AG08395 (cell line): ENCODE measurements at places on chromosomes 16 and 17.
A peak's percentile ranks its signal among the peaks of the same experiment; 100 is the strongest.

DNA sequence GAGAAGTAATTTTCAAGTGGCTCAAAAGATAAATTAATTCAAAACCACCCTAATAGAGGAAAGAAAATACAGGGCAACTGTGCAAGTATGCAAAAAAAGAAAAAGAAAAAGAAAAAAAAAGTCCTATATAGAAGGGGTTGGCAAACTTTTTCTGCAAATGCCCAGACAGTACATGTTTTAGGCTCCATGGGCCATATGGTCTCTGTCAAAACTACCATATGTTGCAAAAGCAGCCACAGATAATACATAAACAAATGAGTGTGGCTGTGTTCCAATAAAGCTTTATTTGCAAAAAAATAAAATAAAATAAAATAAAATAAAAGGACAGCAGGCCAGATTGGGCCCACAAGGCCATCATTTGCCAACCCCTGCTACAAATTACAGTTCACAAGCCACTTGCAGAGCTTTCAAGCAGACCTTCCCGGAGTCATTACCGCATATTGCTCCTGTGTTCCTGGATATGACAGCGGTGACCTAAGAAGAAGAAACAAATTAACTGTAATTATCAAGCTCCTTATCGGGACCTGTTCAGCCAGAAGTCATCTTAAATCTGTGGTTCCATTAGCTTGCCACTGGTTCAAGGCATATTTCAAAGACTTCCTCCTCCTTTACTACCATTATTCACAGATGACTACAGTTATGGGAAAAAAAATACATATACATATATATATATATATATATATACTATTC, 15.9 kb downstream of the ZC3H7A start:
- no peak for DNase-seq

GRCh38 chr16:47158992-47159391, 15.2 kb upstream of the NETO2 start:
- no peak for DNase-seq

GRCh38 chr16:49382916-49383315, 9.3 kb downstream of the C16orf78 start:
- DNase-seq, result no peak

DNA sequence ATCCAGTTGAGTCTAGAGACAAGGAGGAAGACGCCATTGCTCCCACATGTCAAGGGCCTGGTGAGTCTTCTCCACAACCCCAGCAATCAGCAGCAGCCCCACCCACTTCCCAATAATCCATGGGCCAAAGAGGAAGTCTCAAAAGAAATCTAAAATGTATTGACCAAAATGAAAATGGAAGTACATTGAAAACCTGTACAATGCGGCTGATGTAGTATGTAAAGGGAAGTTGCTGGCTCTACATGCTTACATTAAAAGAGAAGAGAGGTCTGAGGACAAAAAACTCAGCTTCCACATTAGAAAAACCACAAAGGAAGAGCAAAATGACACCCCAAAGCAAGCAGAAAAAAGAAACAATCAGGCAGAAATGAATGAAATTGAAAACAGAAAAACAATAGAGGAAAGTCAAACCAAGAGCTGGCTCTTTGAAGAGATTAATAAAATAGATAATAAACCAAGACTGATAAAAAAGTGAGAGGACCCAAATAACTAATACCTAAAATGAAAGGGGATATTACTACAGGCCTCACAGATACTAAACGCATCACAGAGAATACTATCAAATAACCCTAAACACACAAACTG, 100.6 kb upstream of the METRNL start:
- DNase-seq, result no peak

DNA sequence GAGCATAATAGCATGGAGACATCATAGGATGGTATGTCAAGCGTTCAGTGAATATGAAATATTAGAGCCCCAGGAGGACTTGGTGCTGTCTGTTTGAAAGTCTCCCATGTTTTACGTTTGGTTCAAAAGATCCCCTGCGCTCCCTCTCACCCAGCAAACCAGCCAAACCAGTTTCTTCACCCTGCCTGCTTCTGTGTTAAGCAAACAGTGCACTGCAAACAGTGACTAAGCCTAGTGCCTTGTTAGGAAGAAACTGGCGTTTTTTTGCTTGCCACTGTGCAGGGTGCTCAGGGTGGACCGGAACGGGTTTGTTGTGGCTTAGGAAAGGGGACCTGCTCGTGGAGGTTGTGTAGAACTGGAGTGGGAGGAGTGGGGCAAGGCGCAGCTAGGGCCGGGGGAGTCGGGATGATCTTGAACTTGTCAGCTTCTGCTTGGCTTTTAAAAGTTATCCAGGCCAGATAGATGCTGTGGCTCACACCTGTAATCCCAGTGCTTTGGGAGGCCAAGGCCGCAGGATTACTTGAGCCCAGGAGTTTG, 7.7 kb downstream of the CDH1 start:
- no peak for DNase-seq

- no peak for DNase-seq
Observed at GRCh38 chr16:63066552-63066951, 1030.3 kb upstream of the CDH8 start.

DNA sequence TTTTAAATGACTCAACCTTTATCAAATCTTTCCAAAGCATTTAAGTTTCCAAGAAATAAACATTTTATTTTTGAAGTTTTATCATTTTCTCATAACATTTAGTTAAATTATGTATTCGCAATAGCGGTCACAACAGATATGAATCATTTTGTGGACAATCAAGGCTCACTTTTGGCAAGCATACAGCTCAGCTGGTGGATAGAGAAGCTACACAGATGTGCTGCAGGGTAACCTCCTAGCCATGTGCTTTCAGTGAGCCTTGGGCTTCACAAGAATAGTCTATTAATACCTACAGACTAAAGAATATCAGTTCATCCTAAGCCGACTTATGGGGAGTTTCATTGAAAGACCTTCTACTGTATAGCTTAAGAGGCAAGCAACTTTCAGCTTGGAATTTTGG, 144.8 kb downstream of the MRTFB start:
- DNase-seq, result no peak

GRCh38 chr17:50872710-50873424, 6.7 kb upstream of the TOB1 start:
- DNase-seq, result peak; percentile 54

DNA sequence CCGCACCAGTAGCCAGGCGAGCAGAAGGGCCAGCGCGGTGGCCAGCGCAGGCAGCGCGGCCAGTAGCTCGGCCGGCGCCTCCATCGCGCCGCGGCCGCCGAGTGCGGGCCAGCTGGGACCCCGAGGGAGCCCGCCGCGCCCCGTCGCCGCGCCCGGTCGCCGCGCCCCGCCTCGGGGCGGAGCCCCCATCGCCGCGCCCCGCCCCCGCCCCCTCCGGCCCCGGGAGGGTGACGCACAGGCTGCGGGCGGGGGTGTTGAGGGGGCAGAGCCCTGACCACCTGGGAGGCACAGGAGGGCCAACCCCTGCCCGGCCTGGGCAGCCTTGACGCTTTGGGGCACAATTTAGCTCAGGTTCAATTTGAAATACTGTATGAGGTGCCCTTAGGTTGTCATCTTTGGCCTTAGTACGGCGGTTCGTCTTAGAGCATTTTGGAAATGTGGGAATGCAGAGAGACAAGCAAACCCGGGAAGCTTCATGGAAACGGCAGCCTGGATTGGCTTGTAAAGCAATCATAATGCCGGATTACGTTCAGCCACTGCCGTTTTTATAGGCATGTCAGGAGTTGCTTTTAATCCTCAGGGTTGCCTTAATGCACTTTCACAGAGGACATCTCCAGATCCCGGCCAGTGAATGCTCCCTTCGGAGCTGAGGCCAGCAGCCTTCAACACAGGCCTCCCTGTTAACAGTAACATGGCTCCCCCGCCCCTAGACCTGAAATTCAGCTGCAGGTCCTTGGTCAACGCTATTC, at the start of gene MXRA7:
Gene MXRA7, minus strand, starts transcription at position 103 of the 749 bp plus-strand sequence. Its CDS starts 19 bp downstream, at position 84.
- peak; percentile 85 for DNase-seq

DNA sequence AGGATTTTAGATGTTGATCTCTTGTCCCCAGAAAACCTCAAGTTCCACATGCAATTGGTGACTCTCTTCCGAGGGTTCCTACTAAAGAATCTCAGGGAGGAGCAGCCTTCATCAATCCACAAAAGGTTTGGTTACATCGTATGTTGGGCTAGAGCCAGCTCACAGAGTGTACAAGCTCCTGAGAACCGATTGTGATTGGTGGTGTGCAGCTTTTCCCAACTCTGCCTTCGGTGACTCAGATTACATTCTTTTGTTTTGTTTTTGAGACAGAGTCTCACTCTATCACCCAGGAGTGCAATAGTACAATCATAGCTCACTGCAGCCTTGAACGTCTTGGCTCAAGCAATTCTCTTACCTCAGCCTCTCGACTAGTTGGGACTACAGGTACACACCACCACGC, 172.4 kb downstream of the PMP22 start:
- DNase-seq, result peak; percentile 29

DNA sequence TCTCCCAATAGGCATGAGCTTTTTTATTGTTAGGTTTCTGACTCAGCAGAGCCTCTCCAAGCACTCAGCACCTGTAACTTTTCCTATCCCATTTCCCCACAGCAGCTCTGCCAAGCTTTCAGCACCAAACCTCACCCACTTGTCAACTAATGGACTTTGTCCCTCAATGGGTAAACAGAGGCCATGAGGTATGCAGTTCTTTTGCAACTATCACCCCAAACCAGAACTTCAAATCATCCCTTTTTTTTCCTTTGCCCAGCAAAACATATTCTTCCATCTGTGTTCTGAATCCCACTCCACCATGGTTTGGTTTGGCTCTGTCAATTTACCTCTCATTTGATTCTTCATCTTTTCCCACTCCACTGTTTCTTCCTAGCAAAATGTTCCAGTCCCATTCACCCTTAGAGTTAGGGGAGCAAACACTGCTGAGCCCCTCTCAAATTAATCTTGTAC, 58.1 kb downstream of the TOX3 start:
- no peak for DNase-seq

DNA sequence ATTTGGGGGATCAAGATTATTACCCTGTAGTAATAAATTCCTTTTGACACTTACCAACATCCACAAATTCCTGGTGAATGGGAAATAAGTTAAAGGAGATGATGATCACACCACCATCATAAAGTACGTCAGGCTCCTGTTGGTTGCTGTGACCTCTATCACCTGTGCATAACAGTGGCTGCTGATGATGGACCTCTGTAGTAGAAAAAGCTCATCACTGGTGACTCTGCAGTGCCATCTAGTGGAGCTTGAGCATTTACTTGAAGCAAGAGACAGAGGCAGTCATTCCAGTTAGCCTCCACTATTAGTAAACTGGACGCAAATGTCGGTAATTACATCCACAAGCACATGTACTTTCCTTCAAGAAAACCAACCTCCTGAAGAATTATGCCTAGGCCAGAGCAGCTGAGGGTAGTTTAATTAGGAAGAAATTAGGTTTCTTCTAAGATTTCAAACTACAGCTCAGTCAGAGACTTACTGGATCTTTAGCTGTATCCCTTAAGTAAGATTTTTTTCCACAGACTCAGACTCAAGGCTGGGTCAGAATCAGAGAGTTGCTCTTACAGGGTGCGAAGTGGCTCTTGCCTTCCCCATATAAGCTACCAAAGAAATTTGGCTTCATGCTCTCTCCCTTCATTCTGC, 39.3 kb downstream of the CYB561 start:
- DNase-seq, result peak; percentile 81

- no peak for DNase-seq
Observed at GRCh38 chr16:27780468-27781194, 230.7 kb downstream of the KATNIP start.

GRCh38 chr16:46918905-46919792, 35.0 kb downstream of the GPT2 start:
- no peak for DNase-seq

DNA sequence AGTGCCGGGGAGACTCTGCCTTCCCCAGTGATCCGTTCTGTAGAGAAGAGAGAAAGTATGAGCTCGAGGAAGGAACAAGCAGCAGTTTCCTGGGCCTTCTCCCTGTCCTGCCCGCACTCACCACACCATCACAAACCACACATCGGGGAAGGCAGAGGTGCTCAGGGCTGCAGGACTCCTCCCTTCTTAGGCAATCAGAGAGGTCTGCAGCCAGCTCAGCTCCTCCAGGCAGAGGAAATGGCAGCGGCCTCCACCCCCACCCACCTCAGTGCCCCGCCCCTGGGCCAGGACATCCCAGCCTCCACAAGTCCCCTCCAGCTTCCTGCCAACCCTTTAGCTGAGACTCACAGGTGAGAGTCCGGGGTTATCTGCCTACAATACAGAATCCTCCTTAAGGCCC, 2.0 kb downstream of the ZNF319 start:
- DNase-seq, result no peak

- DNase-seq, result no peak
Observed at GRCh38 chr17:77217566-77217965, 76.8 kb downstream of the SEC14L1 start.

- DNase-seq, result peak; percentile 79
Observed at GRCh38 chr17:78351449-78352006, 8.3 kb downstream of the SOCS3 start.

DNA sequence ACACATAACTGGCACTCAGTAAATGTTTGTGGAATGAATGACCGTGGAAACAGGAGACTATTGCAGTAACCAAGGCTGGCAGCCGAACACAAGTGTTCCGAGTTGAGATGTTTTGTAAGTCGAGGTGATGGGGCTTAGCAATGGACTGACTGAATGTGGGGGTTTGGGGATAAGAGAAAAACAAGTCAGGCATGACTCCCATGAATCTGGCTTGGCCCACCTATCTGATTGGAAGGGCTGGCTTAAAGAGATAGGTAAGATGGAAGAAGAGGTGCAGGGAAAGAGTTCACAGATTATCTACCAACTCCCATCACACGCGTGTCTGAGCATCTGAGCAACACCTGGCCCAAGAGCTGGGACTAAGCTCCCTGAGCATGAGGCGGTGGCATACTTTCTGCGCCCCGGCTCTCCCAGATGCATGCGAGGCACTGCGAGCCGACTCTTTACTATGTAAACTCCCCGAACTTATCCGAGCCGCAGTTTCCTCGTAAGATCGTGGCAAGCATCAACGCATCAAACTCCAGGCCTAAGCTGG, 539 bp downstream of the IFT20 start:
- no peak for DNase-seq

DNA sequence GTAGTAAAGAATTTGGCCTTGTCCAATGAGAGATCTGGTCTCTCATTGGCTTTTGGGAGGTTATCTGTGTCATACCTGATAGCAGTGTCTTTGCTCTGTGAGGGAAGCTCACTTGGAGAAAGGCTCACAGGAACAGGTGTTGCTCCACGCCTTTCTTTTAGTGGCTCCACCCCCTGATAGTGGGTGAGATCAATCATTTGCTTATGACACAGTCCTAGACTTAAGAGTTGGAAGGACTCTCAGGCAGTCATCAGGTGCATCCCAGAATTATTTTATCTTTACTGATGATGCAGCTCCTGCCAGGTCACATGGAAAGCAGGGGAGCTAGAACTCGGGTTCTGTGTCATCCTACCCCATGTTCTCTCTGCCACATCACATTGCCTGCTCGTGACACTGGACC, 59.3 kb downstream of the CENPV start:
- no peak for DNase-seq

DNA sequence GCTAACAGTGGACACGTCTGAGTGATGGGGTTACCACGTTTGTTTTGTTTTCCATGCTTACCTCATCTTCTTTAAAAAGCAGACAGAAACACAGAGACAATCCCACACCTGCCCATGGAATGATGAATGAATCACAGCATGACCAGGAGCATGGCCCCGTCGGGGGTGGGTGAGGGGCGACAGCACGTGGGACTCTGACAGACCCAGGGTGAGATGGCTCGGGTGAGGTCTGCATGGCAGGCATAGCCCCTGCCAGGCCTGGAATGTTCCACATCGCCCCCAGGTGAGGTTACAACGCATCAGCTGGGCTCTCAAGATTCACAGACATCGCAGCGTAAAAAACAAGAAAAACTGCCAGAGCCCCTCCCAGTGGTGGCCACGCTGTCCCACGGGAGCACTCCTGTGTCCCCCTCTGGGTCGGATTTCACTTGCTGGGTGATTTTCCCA, 18.1 kb downstream of the SLC7A5 start:
- DNase-seq, result no peak
